ENCODE measurements at places on chromosomes 16 and 17.

DNA sequence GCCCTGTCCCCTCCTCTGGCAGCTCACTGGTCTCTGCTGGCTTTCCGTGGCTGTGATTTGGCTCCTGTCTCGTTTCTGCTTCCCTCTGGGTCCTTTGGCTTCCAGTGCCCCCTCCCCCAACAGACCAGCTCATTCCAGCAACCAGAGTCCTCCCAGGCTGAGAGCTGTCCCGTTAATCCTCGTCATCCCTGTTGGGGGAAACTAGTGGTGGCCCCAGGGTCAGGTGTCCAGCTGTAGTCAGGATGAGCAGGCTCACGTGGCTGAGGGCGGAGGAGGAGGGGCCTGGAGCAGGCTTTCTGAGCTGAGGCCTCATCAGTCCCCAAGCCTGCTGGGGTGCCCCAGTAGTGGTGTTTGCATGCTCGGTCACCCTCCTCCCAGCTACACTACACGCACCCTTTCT, 10.7 kb upstream of the CBX4 start:
- DNase-seq, result peak; percentile 20

GRCh38 chr16:30715750-30716445, 16.9 kb downstream of the SRCAP start:
- peak; percentile 31 for DNase-seq

DNA sequence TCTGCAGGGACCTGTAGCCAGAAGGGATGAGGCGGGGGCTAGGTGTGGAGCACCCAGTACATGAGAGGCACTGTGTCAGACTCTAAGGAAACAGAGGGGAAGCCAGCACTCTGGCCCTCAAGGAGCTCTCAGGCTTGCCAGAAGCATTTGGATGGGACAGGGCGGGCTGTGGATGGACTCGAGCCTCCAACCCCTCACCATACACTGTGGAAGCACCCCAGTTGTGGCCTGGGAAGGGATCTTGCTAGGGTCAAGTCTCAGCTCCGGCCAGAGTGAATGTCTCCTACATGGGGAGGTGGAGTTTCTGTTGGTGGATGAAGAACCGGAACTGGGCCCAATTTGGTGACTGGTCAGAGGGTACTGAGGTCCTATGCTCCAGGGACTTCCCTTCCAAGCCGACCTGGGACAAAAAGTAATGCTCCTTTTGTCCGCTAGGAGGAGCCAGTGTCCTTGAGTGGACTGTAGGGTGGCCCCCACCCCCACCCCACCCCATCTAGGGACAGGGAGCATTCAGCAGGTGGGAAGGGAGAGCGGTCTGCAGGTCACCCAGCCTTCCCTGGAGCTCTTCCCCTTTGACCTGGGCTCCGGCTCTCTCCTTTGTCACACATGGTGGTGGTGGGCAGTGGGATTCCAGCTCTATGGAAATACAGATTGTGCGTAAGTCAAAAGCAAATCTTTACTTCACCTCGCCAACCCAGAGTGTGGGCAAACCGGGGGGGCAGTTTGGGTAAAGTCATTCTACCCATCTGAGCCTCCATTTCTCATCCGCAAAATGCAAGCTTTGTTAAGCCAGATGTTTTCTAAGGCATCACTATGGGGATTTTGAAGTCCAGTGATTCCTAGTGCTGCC, 20.4 kb upstream of the PHB1 start:
- peak; percentile 64 for DNase-seq

- DNase-seq, result no peak
Measured at GRCh38 chr17:73757420-73757819, 113.2 kb upstream of the SDK2 start.

DNA sequence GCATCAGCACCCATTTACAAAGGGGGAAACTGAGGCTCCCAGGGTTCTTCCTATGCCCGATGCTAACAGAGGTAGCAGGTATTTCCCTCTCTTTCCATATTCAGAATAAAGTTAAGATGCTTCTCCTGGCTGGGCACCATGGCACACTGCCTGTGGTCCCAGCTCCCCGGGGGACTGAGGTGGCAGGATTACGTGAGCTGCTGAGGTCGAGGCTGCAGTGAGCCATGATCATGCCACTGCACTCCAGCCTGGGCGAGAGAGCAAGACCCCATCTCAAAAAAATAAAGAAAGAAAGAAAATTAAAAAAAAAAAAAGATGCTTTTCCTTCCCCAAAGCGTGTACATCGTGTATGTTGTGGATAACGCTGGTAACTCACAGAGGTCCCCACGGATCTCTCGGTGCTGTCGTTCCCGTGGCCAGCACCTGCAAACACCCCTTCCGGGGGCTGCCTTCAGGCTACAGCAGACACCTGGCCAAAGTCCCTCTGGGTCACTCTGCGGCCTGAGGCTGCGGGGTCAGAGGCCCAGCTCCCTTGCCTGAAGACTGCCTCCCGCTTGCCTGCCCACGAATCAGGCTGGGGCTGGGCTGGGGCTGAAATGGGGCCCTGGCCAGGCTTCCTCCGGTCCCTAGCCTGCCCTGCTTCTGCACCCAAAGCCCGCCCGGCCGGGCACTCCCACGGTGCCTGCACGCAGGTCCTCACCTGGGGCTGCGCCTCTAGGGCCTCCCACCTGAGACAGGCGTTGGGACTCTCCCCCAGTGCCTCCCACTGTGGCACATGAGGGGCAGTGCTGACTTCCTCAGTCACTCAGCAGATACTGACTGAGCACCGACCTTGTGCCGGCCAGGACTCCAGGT, 63.1 kb downstream of the ZDHHC7 start:
- no peak for DNase-seq

GRCh38 chr17:67680445-67681224, 37.1 kb upstream of the NOL11 start:
- DNase-seq, result no peak

- no peak for DNase-seq
Measured at GRCh38 chr17:29246628-29247027, at the start of gene CRYBA1. CRYBA1 (plus strand) TSS chr17:29246859; CDS start chr17:29246864, 5 bp downstream.

DNA sequence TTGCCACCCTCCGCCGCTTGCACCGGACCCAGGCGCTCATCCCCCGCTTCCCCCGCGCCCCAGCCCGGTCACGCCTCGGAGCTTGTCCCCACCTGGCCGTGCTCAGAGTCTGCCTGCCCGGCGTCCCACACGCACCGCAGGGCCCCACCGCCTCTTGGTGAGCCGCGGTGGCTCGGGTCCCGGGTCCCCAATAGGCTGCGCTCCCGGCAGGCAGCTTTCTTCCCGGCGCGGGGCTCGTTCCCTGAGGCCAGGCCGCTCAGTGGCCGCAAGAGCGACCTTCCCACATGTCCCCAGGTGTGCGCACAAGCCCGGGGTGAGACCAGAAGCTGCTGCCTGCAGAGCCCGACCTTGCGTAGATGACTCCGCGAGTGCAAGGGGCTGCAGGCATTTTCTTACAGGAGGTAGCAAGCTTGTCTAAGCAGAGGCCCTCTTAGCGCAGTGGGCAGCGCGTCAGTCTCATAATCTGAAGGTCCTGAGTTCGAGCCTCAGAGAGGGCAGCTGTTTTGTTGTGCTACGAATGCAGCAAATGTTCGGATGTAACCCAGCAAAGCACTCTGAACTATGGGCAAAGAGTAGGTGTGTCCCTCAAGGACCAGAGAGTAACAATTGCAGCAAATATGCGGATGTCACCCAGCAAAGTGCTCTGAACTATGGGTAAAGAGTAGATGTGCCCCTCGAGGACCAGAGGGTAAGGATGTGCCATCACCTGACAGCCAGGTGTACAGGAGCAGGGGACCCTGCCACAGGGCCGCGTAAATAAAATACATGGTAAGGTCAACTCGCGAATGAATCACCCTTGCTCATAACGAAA, 15.6 kb downstream of the TLE7 start:
- peak; percentile 87 for DNase-seq

GRCh38 chr16:89094252-89094879, 714 bp downstream of the ACSF3 start:
- peak; percentile 1 for DNase-seq

DNA sequence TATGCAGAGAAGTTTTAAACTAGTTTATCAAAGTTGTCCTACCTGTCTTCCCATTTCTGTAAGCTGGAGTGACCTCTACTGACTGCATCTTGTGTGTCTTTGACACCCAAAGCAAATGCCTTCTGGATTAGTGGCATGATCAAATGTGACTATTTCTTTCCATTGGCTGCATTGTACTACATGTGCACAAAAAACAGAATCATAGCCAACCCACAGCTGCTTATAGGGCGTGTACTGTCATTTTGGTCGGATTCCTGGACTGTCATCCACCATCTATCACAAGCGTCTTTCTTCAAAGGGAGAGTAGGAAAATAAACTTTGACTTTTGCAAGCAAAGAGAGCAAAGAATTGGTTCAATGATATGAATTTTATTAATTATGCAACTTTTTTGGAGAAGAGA, 310.6 kb downstream of the MAP2K6 start:
- DNase-seq, result no peak

GRCh38 chr16:87956365-87957231, 5.4 kb downstream of the BANP start:
- peak; percentile 77 for DNase-seq

- no peak for DNase-seq
Measured at GRCh38 chr17:79779661-79780365, 1.9 kb downstream of the CBX2 start.

DNA sequence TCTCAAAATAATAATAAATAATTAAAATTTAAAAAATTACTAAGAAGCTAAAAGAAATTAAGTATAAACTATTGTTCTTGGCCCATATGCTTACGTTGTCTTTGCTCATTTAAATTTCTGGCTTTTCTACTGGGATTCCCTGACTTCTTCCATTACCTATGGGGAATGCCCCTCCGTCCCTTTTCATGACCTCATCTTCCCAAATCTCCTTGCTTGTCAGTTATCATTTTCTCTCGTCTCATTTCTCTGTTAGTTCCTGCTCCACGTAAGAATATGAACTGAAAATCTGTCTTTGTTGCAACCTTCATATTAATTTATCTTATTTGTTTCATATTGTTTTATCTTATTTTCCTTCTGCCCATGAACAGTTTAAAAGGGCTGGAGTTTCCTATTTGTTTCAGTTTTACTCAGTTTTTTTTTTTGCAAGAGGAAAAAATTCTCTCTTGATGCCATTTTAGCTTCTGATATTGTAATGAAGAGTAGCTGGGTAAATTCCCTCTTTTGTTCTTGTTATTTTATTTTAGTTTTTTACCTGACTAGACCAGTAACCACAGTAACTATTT, 2.5 kb upstream of the DNAJA2 start:
- DNase-seq, result no peak

- no peak for DNase-seq
Measured at GRCh38 chr16:12752159-12752558, 51.5 kb downstream of the CPPED1 start.

GRCh38 chr17:79065105-79065670, 9.4 kb upstream of the ENGASE start:
- DNase-seq, result no peak

GRCh38 chr17:37774504-37774903, 29.6 kb upstream of the HNF1B start:
- DNase-seq, result no peak

DNA sequence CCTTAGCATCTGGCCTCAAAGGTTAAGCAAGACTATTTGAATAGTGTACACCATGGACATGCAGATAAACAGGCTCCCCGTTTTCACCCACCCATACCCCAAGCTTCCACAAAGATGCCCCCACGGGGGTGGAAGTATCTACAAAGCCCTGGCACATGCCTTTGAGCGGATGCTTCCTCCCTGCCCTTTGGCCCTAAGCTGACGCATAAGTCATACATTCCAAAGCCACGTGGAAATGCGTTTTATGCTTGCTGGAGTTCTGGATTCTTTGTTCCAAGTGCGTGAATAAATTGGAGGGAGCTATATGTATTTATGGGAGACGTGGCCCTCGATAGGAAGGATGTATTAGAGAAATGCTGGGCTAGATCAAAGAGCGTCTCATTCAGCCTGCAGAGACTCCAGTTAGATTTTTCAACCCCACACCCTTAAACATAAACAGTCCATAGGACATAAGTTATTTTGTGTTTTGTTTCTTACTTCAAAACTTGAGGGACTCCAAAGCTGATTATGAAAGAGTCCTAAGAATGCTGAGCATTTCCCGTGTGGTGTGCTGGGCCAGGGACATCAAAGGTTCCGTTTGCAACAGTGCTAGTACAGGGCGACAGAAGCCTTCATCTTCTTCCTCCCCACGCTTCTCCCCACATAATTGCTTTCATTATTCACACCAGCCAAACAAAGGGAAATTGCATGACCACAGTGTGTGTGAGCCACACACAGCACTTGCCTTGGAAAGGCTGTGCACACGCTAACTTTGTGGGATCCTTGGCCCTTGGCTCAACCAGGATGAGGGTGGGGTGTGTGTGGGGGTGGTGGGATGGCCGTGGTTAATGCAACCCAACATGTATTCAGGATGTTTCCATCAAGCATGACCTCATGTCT, 73.6 kb downstream of the WIPI1 start:
- peak; percentile 70 for DNase-seq

DNA sequence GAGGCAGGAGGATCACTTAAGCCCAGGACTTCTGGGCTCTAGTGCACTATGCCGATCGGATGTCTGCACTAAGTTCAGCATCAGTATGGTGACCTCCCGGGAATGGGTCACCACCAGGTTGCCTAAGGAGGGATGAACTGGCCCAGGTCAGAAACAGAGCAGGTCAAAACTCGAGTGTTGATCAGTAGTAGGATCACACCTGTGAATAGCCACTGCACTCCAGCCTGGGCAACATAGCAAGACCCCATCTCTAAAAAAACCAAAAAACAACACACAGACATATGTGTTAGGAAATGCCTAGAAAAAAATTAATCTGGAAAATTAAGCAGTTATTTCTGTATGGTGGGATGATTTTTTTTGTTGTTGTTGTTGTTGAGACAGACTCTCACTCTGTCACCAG, 127.0 kb downstream of the RAB11FIP4 start:
- no peak for DNase-seq

DNA sequence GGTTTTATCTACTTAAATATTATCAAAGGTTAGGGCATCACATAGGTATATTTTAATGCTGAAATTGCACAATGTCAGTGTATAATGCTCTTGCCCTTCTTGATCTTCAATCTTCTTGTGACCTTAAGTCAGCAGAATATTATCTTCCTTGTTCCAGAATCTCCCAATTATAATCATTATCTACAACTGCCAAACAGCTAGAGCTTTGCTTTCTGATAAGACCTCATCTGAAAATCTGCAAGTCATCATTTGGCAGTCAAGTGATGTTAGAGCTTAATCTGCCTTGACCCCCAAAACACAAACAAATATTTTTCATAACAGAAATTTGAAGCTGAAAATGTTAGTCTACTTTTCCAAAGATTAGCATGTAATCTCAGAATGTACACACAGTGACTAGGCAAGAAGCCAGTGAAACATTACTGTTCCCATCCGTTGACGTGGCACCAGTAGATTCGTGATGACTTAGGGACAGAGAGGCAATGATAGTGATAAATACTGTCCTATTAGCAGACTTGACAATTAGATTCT, 19.8 kb downstream of the REXO5 start:
- DNase-seq, result no peak

DNA sequence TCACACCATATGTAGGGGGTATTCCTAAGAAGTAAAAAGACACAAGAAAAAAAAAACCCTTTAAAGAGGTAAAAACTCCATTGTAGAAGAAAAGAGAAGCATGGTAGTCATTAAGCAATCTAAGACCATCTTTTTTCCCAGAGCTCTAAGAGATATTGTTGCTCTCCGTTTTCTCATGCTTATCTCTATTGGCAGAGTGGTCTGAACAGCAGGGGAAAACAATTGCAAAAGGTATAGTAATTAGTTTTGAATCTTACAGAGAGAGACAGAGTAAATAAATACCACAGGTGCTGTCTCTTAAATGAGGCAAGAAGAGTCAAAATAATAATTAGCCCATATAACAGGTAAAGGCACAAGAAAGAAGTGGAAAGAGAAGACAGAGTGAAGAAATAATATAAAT, 821.4 kb upstream of the CA10 start:
- DNase-seq, result no peak

Measured in fibroblast of skin of scalp (primary cell).